Left cardiac atrium (tissue), 4 donors: ENCODE measurements at places on chromosomes 12 and 14. TPM values are rescaled to one million over a fixed set of nuclear protein-coding genes. Genes with fewer than 3 reads are reported as not detected.

The PRDM4 gene
- total RNA-seq = 14.8 TPM

The ADAM21 gene
- 0.65 TPM for total RNA-seq

DNA sequence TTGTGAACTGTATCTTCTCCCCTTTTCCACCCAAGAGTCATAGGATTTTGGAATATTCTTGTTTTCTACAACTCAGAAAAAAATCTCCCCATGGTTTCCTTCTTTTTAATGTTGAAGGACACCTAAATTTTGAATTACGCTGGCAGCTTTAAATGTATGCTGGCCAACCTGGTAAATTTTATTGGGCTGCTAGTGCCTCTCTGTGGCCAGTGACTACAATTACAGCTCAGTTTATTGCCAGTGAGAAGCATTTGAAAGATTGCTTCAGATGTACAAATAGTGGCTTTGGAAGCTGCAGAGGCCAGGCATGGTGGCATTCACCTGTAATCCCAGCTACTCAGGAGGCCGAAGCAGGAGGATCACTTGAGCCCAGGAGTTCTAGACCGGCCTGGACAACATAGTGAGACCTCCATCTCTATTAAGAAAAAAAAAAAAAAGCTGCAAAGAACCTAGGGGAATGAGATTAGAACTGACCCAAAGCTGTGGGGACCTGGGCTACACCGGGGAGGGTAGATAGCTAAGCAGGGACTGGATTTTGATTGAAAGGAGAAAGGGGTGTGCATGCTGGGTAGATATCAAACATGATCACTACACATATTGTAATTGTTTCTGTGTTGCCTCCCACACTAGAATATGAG is 7.6 kb upstream of the RAB21 start:
- DNase-seq = no peak

The KCNC2 gene
- not detected for total RNA-seq

GRCh38 chr14:28661171-28661772 is 105.3 kb upstream of the FOXG1 start:
- DNase-seq = no peak

- no peak for DNase-seq
Observed at GRCh38 chr14:33646692-33647260, 304.1 kb downstream of the EGLN3 start.

- DNase-seq = no peak
Observed at GRCh38 chr12:114958538-114958937, 274.6 kb upstream of the TBX3 start.

DNA sequence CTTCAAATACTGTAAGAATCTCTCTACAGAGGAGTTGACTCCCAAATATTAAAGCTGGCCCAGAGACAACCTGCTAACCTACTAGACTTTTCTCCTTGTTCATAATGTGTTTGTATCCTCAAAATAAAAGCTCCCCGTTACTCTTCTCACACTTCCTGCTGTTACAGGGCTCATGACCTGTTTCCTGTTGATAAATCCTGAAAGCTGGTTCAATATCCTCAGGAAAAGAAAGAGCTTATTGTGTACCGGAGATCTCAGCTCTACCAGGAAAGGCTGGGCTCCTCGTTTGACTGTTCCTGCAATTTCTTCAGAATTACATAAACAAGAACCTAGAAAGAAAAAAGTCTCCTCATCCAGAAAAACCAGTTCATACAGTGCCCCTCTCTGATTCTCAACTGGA is 30.8 kb downstream of the CLEC1A start:
- no peak for DNase-seq

DNA sequence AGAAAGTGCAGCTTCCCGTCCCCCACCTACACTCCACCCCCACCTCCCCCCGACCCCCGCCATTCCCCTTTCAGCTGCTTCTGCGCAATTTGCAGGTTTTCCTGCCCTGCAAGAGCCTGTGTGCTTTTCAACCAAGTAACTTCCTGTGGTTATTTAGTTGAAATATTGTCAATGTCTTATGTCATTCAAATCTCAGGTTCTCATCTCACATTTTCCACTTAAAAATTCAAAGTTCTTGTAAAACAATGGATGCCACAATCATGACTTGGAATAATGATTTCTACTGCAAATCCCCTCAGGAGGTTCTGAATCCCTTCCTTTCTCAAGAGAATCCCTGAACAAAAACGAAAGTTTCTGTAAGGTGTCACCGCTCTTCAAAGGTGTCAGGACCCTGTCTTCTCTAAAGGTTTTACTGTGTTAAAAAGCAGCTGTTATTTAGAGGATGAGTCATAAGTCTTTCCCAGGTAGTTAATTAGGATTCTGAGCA is 31.6 kb downstream of the WBP11 start:
- no peak for DNase-seq

The AQP6 gene
- 0.13 TPM for total RNA-seq

GRCh38 chr12:117380083-117380482 is 18.7 kb upstream of the NOS1 start:
- no peak for DNase-seq

The P2RX2 gene
- not detected for total RNA-seq
